ENCODE measurements at places on chromosomes 3 and 15.
A peak's percentile ranks its signal among the peaks of the same experiment; 100 is the strongest.

DNA sequence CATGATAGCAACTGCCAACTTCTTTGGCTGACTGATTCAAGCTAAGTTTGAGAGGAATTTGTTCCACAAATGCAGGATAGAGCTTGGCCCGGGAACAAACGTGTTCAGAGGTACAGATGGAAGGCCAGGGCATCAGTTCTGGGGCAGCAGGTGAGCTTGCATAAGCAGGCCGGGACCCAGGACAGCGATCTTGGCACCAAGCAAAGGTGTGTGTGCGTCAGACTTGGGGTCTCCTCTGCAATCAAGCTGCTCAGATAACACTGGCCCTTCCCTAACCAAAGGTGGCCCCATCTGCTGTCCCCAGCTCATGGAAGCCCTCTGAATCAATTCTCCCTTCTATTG is 155.6 kb downstream of the MEGF11 start:
- no peak for DNase-seq

- no peak for DNase-seq
Observed at GRCh38 chr3:12884186-12884680, 42.9 kb upstream of the RPL32 start.

DNA sequence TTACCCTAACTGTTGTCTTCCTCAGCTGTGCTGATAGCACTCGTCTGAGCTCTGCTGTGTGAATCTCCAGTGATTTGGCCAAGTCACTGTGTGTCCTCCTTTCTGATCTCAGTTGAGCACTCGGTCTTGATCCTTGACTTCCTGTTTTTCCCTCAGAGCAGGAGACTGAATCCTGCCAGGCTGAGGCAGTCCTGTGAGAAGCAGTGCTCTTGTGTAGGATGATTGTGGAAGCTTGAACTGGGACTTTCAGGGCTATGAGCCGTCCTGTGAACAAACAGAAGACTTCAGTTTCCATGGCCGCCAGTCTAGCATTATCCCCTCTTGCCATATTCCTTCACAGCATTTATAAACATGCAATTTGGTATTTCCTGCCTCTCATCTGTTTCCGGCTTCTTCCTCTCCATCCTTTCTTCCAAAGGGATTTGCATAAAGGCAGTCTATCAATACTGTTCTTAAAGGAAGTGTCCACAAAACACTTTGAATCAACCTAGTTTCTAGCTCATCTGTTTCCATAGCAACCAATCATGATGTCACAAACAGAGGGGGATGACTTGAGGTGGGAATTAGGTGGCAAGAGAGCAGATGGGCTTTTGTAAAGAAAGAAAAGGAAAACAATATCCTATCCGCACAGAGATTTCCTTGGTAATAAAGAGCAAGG is 237.2 kb downstream of the AGBL1 start:
- peak; percentile 19 for DNase-seq

DNA sequence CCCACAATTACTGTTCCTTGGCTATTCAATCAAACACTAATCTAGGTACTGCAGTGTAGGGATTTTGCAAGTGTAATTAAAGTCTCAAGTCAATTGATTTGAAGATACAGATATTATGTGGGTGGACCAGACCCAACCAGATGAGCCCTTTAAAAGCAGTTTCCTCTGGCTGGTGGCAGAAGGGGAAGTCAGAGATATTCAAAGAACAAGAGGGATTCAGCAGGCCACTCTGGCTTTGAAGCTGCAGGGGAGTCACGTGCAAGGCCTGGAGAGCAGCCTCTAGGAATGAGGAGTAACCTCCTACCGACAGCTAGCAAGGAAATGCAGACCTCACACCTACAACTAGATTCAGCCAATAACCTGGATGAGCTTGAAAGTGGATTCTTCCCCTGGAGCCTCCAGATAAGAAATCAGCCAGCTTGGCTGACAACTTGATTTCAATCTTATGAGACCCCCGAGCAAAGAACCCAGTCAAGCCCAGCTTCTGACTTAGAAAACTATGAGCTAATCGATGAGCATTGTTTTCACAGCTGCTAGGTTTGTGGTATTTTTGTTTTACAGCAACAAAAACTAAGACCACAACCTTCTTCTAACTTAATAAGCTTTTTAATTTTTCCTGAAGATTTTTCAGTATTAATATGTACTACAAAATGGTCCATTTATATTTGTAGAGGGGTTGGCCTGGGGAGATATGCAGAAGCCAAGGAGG is 13.4 kb downstream of the HACD2 start:
- DNase-seq: no peak

DNA sequence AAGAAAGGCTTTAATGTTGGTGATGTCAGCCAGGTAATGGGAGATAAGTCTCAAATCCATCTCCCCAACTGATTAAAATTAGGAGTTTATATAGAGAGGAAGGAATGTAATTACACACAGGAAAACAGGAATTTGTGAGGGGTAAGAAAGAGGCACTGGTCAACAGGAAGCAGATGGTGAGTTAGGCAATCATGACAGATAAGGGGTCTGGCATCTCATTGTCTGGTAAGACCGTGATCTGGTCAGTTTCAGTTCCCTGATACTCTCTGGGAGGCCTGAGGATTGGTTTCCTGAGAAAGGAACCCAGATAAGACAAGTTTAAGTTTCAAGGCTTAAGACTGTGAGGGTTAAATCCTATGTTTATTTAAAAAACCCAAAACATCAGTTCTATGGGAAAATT is 414.7 kb upstream of the ARRDC4 start:
- no peak for DNase-seq

- no peak for DNase-seq
Observed at GRCh38 chr15:71679793-71680353, 130.5 kb upstream of the NR2E3 start.

GRCh38 chr15:38589502-38589901 is 24.9 kb upstream of the RASGRP1 start:
- no peak for DNase-seq

GRCh38 chr3:161103776-161104385 is 1.3 kb downstream of the B3GALNT1 start:
- no peak for DNase-seq

DNA sequence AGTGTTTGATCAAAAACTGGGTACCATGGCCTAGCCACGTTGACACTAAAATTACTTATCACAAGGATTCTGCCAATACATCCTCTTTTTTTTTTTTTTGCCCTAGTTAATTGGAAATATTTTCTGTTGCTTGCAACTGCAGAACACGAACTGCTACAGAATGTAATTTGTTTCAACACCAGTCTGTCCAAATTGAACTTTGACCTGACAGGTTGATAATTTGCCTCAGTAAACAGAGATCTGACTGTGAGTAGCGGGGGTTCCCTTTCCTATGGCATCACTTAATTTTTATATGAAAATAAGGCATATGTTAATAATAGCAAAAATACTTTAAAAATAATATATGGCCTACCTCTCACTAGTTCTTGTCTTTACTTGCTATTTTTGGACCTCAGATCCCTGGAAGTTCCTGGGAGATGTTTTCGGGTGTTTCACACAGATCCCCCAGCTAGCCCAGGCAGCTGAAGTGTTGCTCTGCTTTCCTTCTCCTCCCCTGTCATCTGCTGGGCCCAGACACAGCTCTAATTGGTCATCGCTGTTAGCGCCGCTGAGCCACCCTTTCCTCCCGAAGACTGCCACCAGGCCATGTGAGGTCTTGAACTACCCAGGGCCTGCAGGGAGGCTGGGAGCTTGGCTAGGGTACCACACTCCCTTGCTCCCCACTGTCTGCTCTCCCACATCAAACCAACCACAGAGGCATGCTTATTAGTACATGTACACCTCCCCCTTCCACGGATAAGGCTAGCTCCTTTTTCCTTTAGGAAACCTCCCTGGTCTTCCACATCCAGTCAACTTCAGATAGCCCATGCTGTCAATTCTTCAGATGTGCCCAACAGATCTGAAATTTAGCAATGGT is 89.8 kb upstream of the RNF7 start:
- no peak for DNase-seq

GRCh38 chr3:150292891-150293290 is 115.2 kb upstream of the TSC22D2 start:
- DNase-seq: no peak

DNA sequence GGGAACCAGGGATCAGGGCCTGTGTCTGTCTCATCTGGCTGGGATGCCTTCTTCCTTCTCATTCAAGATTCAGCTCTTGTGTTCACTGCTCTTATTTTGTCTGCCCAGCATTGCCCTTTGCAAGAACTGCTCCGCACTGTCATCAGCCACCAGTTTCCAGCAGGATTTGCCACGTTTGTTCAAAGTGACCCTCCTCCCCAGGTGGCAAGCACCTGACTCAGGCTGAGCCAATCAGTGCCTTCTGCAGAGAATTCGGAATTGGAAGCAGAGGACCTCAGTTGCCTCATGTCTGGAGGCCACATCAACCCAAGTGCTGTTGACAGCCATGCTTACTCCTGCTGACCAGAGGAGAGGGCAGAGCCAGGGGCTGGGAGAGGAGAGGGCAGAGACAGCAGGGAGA is 124.5 kb downstream of the SMAD6 start:
- DNase-seq: no peak

GRCh38 chr15:55990516-55990915 is 2.9 kb downstream of the NEDD4 start:
- DNase-seq: no peak

GRCh38 chr3:111589303-111590142 is 5.6 kb downstream of the ZBED2 start:
- DNase-seq: no peak

DNA sequence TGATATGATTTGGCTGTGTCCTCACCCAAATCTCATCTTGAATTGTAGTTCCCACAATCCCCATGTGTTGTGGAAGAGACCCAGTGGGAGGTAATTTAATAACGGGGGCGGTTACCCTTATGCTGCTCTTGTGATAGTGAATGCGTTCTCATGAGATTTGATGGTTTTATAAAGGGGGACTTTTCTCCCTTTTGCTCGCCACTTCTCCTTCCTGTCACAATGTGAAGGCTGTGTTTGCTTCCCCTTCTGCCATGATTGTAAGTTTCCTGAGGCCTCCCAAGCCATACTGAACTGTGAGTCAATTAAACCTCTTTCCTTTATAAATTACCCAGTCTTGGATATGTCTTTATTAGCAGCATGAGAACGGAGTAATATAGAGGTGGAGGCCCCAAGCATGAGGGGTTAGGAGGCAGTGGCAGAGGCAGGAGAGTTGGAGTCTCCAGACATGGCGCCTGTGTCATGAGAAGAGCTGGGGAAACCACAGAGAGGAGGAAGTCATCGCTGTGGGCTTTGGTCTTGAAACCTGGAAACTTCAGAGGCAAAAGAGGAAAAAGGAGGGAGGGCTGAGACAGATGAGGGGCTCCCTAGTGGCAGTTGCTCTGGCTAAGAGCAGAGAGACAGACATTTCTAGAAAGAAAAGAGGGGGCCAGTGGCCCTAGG is 107.8 kb upstream of the VEPH1 start:
- DNase-seq: no peak
